Skin of body (tissue), 3 donors: ENCODE measurements at places on chromosomes 7 and 10. TPM values are rescaled to one million over a fixed set of nuclear protein-coding genes. Genes with fewer than 3 reads are reported as not detected.

NEURL1 gene
- 2.1 TPM for total RNA-seq

- no peak for DNase-seq
Measured at GRCh38 chr10:47319784-47320183, 2.5 kb upstream of the GDF2 start.

DNA sequence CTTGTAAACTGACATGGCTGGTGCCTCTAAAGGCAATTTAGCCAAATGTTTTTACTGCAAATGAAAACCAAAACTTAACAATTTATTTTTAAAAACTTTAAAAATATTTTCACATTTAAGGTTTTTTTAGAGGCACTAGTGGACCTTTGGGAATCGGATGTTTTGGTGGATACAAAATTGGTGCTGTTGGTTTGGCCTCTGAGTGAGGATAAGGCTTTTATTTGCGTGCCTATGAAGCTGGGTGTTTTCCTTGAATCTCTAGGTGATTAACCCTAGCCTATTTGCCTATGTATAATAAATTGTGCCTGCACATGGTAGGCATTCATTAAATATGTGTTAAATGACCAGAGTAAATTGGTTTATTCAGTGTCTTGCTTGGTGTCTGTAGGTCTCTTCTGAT is 2.9 kb upstream of the SGCE start:
- no peak for DNase-seq

DNA sequence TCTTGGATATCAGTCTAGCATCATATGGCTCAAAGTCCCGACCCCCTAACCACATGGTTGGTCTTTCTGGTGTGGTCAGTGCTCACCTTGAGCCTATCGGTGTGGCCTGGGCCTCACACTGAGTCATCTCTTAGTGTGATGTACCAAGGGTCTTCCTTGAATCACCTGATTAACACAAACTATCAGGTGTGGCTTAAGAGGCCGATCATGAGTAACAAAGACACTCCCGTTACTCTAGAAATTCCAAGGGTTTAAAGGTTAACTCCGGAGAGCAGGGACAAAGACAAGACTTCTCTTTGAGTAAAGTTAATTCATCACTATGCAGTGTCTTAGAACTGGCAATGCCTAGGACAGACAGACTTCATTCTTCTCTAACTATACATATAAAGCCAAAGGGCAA is 52.3 kb upstream of the ARMC3 start:
- no peak for DNase-seq

LLCFC1 gene
- not detected for total RNA-seq

GRCh38 chr7:67493366-67493765 is 496.7 kb downstream of the TYW1 start:
- DNase-seq: no peak

DNA sequence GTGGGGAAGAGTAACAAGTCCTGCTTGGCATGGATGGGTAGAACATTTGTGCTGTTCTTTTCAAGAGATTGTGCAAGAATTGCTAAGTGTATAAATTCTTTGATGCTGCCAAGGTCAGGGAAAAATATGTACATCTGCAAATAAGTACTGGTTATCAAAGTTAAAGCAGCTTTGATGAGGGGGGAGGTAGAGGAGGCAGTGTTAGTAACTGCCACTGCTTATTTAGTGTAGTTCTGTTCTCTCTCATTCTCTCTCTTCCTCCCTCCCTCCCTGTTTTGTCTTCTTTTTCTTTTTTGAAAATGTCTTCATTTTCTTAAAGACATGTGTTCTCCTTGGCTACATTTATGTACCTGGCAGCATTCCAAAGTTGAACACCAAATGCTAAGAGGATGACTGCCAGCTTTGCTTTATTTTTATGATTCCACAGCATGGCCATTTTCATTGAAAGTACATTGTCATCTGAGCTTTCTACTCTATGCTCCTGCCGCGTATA is 18.6 kb downstream of the CACNB2 start:
- DNase-seq: no peak

DNA sequence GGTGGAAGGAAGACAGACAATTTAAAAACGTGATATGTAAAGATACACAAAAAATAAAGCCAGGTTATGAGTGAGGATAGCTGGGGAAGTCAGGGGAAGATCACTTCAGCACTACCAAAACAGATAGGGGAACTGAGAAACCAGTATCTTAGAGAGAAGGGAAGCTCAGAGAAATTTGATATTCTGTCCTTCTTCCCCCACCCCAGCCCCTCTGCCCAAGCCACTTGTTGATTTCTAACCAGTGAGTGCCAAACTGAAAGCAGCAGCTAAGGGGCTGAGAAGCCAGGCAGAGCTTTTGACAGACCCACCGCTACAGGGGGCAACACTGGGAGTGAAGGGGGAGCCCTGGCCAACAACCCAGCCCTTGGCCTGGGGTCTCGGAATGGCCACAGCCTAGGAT is 9.1 kb upstream of the SLC29A3 start:
- no peak for DNase-seq

DNA sequence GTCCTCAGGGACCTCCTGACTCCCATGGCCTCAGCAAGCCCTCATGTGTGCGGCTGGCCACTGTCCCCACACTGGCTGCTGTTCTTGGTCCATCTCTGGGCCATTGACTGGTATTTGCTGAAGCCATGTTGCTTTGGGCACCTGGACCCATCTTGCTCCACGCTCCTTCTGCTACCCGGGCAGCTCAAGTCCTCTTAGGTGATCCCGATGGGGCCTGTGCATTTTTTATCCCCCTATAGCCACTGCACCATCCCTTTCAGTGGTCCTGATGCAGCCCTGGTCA is 16.7 kb downstream of the RAMP3 start:
- DNase-seq: no peak

DNA sequence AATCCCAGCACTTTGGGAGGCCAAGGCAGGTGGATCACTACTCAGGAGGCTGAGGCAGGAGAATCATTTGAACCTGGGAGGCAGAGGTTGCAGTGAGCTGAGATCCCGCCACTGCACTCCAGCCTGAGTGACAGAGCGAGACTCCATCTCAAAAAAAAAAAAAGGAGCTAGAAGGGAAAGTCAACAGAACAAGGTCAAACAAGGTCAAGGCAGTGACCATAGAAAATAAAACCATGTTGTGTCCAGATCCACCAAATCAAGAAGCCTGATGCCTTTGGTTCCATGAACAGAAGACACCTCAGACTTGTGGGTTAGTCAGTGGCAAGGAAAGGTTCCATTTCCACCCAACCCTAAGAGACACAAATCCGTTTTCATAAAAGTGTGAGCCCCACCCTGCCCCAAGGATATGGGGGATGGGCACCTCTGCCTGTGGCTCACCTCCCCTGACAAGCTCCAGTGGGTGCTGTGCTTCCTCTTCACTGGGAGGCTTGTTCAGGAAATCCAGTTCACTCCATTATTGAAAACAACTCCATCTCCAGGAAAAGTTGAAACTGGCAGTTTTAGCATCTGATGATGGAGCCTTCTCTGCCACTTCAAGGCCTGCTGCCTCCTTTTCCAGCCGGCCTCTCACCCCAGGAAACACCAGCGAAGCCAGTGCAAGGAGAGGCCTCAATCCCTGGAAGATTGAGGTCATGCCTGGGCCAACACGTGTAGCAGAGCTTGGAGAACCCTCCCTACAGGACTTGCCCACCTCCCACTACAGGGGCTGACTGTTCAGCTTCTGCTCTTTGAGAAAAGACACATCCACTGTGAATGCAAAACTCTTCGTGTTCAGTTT is 152.9 kb downstream of the NRF1 start:
- DNase-seq: no peak

TMEM178B gene
- total RNA-seq: 0.49 TPM

DNA sequence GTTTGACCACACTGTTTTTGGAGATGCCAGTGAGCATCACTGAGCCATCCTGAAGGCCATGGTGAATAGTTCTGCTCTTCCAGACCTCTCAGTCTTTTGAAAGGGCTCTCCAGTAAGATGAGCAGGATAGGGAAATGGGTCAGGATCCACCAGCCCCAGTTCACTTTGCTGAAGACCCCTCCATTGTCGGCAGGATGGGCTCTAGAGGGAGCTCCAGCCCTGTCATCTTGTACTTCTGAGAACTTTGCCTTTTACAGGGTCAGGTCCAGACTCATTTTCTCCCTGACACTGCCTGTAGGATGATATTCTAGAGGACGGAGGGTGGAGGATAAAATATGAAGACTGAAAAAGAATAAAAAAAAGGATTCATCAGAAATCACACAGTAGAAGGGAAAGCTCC is 13.1 kb downstream of the LHFPL3 start:
- DNase-seq: no peak

ADARB2 gene
- 0.10 TPM for total RNA-seq

- no peak for DNase-seq
Measured at GRCh38 chr7:115417662-115418061, 495.8 kb downstream of the MDFIC start.

GRCh38 chr7:74057216-74057925 is 26.2 kb upstream of the LIMK1 start:
- no peak for DNase-seq
